LNCaP clone FGC (cell line): ENCODE measurements at places on chromosomes 5 and 9.

- no peak for DNase-seq
Measured at GRCh38 chr9:93260263-93261066, 76.5 kb downstream of the WNK2 start.

DNA sequence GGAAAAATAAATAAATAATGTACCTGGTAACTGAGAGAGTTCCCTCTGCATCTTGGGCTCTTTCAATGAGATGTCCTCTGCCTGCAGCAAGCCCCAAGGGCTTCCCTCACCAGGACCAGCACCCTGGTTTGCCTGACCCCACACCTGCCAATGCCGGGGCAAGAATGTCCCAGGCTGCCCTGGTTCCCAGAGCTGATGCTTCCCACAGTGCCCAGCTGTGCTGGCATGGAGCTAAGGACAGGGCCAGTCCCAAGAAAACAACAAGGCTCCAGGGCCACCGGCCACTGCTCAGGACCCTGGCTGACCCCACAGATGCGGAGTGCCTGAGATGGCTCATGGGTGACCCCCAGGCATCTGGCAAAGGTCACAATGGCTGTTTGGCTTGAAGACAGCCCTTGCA lies 123.5 kb downstream of the KCNIP1 start:
- DNase-seq: no peak

DNA sequence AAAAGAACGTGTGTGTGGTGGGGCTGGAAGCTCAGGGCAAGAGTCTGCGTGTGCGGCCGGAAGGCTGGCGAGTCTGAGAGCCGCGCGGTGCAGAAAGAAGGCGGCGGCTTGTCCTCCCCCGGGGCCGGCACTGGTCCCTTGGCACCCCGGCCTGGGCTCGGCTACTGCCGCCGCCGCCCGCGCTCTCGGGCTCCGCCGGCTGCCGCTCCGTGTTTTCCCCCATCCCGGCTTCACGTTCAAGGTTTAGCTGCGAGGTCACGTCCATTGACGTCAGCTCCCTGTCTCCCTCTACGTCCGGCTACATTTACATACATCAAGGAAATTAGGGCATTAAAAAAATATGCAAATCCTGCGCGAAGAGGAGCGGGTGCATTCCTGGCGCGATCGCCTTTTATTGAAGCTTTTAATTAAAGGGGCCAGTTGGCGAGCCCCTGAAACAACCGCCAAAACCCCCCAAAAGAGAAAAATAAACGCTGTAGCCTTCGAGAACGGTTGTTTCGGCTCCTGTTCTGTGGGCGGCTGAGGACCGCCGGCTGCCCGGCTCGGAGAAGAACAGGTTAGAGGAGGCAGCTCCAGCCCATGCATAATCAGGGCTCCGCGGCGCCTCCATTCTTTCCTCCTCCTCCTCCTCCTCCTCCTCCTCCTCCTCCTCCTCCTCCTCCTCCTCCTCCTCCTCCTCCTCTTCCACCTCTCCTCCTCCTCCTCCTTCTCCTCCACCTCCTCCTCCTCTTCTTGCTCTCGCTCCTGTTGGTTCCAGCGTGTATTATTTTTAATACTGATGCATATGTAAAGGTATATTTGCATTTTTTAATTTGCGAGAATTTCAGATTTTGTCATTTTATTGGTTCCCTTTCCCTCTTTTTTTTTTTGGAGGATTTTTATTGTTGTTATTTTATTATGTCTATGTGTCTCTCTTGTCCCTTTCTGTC lies 207.0 kb downstream of the MEF2C start:
- no peak for DNase-seq

DNA sequence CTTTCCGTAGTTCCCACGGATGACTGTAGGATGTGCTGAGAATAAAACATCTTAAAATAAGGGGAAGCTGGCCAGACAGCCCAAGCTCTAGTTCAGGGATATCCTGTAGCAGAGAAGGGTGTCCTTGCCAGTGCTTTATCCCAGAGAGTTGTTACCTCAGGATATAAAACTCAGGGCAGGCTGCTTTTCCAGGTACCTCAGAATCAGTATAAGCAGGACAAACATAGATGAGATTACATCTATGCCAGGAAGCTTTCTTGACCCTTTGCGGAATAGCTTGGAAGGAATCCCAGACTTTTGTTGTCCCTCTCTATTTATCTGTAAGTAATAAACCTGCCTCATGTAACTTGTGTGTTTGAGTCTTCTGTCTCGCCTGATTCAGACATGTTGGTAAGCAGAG lies 565.7 kb downstream of the PRDM9 start:
- DNase-seq: peak; percentile 99

DNA sequence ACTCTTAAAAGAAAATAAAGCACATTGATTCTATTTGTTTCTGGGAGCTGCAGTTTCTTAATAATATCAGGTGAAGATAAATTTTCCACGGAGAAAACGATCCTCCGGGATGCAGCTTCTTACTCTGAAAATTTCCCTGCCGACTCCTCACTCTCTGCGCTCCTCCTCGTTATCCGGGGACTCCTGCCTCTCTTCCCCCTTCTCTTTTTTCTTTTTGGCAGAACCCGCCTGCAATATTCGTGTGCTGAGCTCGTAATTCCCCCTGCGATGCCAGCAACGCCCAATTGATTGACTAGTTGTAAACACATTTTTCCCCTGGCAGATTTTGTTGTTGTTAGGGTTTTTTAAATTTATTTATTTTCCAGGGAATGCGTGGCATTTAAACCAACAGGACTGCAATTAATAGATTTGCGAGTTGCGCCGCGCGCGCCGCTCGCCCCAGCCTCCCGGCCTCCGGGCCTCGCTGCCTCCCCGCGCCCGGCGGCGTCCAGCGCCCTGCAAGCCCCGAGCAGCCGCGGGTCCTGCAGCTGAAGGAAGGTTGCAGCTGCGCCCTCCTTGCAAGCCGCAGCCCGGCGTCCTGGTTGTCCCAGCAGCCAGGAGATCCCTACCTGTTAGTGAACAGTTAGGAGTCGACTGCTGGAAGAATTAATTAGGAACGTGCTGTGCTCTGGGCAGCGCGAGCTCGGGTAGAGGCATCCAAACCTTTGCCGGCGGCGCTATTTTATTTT lies 2.2 kb downstream of the NTNG2 start:
- peak; percentile 62 for DNase-seq
